ENCODE measurements at places on chromosomes 5 and 9.

GRCh38 chr9:13860946-13861640, 452.8 kb downstream of the NFIB start:
- DNase-seq, result no peak

GRCh38 chr5:109901628-109901981, 211.9 kb downstream of the MAN2A1 start:
- DNase-seq, result no peak

DNA sequence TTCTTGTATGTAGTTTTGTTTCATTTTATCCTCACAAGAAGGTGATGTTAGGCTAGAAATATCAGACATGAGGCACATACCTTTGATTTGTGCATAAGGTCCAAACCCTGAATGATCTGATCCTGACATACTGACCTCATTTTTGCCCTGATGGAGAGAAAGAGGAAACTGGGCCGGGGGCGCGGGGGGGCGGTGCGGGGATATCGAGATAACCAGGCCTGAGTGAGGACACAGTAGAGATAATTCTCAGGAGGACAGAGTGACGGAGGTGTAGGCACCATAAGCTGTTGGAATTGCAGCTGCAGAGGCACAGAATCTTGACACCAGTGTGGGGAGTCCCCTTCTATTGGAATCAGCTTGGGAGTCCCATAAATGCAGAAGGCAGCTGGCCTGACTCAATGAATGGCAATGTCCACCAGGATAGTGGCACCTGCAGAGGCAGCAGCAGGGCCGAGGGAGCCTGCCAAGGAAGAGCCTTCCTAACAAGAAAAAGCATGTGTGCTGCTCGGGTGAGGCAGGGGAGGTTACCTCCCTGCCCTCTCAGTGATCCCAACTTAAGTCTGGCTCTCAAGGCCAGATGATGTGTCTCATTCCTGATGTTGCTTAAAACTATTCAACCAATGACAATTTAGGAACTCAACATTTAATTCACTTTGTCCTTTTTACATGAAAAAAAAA, 234.3 kb upstream of the MSX2 start:
- no peak for DNase-seq

DNA sequence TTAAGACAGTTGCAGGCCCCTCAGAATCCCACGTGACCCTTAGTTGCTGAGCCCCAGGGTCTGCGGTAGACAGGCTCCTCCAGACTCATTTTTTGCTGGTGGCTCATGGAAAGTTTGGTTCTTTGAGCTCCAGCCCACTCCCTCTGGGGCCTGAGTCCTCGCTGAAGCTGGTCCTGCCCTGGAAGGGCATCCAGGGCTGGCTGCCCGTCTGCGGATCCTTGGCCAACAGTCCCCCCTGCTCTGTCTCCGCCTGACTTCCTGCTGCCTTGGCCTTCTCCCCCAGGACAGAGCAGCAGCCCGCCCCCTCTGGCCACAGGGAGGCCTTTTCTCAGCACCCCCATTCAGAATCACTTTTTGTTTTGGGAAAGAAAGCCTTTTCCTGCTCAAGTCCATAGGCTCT, 24.4 kb downstream of the SLC6A7 start:
- DNase-seq, result no peak

- DNase-seq, result no peak
Measured at GRCh38 chr9:100217536-100217935, 118.5 kb downstream of the INVS start.

GRCh38 chr5:176810081-176810597, at the start of gene UNC5A:
Gene UNC5A (plus strand): TSS chr5:176810559. CDS start chr5:176810751, 192 bp downstream.
- DNase-seq, result peak; percentile 88

- DNase-seq, result no peak
Measured at GRCh38 chr5:178765753-178766300, 35.4 kb upstream of the ZNF354A start.

DNA sequence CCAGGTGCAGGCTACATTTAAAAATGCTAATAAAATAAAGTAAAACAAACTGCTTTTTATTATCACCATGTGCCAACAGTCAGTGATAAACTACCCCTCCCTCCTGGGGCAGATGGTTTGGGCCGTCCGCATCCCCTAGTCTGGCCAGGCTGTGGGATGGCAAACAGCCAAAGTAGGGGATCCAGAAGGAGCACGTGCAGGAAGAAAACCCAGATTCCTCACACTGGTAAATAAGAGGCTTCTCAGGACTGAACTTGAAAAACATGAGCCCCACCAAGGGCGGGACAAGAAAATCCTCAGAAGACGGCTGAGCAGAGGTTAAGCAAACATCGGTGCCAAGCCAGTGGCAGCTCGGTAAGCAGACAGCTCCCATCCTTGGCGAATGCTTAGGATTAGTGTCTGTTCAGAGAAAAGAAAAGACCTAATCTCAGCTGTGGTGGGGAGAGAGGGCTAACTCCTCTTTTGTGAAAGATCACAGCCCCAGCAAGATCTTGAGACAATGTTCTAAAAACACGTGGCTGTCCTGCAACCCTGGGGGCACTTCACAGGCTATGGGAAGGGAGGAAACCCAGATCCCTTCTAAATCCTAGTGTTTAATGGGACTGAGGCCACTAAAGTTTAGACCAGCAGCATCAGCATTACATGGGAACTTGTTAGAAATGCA, 46.5 kb upstream of the GDNF start:
- peak; percentile 87 for DNase-seq

DNA sequence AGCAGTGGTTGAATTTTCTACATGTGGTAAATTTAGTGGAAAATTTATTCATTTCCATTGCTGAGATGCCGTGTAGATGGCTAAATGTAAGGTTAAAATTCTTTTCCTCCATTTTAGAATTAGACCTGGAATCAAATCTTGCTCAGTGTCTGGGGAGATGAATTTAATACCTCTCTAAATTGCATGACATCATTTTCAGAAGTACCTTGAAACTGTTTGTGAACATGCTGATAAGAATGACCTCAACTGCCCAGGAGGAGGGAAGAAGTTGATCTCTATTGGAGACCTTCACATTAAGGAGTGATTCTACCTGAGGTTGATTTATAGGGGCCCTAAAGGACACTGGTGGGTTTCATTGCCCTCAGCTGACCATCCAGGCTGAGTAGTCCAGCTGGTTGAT, 116.7 kb upstream of the EGFLAM start:
- DNase-seq, result no peak

GRCh38 chr9:130010151-130010988, 32.6 kb downstream of the FNBP1 start:
- DNase-seq, result no peak

DNA sequence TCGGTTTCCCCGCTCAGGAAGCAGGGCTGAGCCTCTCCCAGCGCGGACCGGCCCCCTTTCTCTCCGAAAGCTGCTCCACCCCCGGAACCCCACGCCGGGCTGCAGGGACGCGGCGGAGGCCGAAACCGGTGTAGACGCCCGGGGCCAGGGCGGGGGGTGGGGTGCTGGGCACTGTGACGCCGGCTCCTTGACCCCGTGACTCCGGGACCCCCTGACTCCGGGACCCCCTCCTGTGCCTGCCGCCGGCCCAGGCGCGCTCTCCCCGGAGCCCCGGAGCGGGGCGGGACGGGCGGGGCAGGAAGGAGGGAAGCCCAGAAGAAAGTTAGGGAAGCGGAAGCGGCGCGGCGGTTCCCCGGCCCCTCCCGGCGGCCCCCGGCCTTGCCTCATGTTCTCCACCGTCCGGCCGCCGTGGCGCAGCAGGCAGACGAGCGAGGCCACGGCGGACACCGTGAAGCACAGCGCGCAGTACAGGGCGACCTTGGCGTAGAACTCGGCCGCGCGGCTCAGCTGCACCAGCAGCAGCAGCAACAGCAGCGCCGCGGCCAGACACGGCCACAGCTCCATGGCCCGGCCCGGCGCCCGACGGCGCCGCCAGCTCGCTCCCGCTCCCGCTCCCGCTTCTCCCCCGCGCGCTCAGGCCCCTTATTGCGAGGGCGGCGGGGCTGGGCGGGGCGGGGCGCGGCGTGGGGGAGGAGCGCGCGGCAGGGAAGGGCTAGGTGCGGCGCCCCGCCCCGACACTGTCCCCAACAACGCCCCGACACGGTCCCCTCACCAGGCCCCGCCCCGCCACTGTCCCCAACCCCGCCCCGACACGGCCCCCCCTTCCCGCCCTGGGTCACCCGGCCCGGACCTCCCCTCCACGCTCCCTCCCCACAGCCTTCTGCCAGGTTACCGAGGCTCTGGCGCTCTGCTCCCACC, at the start of gene AGPAT2:
AGPAT2 (minus strand) TSS at position 664 of the 918 bp plus-strand sequence; CDS start at position 564, 100 bp downstream.
- peak; percentile 68 for DNase-seq

- DNase-seq, result peak; percentile 89
Measured at GRCh38 chr5:72611118-72611730, 104.0 kb upstream of the ZNF366 start.

DNA sequence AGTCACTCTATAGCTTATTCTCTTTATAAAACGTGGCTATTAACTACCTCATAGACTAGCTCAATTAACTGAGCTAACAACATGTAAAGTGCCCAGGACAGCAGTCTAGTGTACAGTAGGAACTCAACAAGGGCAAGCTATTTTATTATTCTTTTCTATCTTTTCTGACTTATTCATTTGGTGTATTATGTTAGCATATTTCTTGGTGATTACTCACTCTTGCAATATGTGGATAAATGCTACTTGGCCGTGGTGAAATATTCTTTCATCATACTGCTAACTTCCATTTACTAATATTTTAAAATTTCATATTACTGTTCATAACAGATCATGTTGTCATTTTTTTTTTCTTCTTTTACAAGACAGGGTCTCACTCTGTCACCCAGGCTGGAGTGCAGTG, 4.9 kb downstream of the SLC25A51 start:
- no peak for DNase-seq

GRCh38 chr5:157821822-157822622, 36.9 kb downstream of the CLINT1 start:
- DNase-seq, result no peak
